Inflammatory macrophage treated with lipopolysaccharide for 4 hours (primary cell): ENCODE measurements at places on chromosomes 4 and X.

DNA sequence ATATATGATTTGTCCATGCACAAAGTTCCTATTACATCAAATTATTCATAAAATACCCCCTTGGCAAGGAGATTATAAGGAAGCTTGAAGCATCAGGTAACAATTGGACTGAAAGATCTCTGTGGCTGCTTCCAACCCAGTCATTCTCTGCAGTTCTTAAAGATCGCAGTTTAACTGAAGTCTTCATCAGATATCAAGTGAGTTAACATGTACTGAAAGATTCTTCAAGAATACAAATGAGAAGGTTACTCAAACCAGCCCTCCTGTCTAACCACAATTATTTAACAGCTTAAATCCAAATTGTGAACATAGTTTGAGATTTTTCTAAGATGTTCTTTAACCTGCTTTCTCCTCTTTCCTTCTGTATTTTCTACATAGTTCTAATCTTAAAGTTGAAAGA, 56.1 kb downstream of the SLC10A7 start:
- DNase-seq, result no peak

DNA sequence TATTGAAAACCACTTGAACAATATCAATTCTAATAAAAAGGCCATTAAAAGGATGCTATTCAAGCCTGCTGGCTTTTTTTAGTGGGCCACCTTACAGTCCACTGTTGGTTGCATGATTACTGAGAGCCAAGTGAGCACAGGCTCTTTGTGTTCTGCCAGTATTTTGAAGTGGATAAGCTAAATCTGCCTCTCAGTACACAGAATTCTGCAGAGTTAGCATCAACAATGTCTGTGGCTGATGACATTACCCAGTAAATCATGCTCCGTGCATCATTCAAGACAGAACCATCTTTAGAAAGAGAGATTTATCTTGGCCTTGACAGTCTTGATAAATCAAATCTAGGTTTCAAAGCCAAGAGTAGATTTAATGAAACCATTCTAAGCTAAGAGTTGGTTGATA, 119.0 kb upstream of the GNPDA2 start:
- DNase-seq, result no peak

- DNase-seq, result no peak
Observed at GRCh38 chr4:182400081-182400480, 156.9 kb downstream of the TENM3 start.

DNA sequence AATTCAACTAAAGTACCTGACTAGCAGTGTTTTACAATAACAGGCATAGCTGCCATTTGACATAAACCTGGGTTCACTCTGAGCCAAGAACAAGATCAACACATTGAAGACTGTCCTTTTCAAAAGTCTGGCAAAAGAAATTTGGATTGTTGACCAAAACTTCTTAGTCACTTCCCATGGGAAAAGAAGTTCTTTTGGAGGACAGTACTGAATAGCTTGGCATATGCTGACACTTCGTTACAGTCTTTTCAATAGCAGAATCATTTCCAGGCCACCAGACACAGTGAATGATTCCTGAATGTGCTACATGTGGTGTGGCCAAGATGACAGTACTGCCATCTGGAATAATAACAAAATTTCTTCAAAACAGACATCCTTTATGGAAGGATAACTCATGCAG, 560.3 kb downstream of the GRID2 start:
- DNase-seq, result no peak

DNA sequence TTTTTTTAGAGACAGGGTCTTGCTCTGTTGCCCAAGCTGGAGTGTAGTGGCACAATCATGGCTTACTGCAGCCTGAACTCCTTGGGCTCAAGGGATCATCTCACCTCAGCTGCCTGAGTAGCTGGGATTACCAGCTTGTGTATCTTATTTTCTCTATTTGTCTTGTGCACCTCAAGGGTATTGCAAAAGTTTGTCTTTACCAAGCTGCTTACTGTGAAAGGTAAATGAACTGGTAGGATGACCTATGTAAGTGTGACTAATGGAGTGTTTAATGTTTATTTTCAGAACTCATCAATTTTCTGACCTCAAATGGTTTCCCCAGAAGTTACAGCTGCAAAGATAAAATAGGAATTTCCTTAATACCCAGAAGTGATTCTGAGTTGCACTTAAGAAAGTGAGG, 5.3 kb upstream of the FGA start:
- no peak for DNase-seq

DNA sequence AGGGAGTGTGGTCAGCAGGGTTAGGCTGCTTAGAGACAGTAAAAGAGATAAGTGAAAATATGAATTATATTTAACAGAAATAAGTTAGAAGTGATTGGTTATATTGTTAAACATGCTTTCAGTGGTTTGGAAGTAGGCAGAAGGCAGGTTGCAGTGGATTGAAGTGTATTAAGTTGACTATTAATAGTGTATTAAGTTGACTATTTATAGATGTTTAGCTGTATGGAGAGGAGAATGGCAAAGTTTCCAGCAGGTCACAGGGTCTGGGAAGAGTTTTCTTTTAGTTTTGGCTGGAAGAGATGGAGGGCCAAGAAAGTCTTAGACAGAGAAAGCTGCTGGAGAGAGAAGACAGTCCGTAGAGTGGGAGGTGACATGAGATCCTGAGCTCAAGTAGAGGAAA, 7.9 kb downstream of the SMIM20 start:
- no peak for DNase-seq

DNA sequence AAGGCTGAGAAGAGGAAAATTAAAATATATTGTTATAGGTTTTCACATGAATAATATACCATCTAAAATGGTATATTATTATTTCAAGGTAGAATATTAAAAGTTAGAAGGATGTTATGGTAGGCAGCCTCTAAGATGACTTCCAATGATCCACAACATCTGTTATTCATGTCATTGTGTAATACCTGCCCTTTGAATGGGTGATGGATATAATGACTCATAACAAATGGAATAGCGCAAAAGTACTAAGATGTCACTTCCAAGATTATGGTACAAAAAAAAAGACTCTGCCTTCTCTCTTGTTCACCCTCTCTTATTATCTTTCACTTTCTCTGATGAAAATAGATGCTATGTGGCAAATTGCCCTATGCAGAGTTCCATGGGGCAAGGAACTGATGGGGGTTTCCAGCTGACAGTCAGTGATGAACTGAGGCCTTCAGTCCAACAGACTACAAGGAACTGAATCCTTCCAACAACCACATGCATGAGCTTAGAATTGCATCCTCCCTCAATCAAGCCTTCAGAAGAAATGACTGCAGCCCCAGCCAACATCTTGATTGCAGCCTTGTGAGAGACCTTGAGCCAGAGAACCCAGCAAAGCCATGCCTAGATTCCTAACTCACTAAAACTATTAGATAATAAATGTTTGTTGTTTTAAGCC, 57.7 kb downstream of the HS6ST2 start:
- no peak for DNase-seq

DNA sequence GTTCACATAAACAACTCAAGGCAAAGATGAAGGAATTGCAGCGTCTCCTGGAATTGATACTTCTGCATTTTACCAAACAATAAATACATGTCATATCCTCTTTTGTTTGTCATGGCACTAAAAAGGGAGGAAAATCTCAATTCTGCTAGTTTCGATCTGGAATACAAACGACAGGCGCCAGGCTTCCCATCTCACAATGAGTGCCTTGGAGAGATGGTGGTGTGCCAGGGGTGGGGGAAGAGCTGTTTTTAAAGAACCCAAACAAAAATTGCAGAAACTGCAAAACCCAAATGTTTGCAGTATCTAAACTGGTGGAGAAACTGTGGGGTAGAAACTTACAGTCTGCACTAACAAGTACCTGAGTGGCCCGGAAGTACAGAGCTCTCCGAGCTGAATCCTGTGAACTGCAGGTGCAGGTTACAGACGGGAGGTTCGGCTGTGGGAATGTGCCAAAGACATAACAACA, 53.0 kb upstream of the KLF3 start:
- DNase-seq, result peak; percentile 30

DNA sequence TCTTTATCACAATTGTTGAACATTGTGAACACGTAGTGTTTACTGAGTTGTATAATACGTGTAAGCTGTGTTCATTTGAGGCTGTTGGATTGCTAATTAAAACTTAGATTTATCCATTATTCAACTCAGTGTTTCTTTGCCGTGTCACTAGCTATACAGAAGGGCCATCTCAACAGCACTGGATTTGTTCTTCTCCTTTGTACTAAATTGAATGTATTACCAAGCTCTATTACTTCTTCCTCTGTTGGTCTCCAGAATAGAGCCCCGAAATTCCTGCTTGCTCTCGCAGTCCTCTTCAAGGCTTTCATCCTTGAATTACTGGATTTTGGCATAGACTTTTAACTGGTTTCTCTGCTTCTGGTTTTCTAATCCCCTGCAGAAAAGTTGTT, 182.8 kb downstream of the BMPR1B start:
- no peak for DNase-seq

- DNase-seq, result peak; percentile 27
Observed at GRCh38 chr4:187606581-187606980, 389.0 kb upstream of the ZFP42 start.

DNA sequence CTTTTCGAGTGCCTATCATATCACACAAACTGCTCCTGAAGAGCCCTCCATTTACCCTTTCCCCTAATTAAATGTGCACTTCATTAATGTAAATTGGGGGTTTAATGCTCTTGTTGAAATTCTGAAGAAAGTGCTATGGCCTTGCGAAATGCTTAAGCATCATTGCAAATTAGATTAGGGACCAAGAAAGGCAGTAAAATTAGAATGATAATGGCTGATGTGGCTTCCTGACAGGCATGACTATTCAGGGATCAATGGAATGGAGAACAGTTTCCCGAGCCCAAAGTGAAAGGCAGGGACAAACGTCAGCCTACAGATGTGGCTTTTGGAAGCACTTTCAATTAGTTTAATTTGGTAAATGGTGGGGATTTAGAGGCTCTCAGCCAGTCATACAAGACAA, 120.1 kb downstream of the NKX6-1 start:
- DNase-seq, result no peak

DNA sequence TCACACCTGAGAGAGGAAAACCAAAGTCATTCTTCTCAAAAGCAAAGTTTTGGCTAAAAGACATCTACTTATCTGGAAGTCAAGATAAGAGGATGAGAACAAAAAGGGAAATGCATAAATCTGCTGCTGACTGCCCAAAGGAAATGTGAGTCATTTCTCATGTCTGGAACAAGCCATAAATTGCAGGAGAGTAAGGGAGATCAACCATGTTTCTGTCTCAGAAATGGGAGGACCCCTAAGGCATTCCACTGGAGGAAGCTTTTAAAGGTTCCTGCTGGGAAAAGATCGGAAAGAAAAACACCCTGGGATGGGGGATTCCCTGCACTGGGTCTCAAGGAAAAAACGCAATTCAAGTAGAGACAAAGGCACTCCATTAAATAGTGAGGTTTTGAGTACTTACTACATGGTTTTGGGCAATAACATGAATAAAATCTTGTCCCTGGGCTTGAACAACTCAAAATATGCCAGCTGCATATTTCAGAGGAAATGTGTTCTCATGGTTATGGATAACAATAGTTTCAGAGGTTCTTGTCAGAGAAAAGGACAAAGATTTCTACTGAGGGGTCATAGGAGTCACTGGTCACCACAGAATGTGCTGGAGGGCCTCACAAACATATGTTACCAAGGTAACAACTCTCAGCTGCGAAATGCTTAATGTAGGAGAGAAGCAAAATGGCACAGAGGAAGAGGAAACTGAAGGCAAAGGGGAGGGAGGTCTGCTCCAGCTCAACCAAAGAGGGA, 19.3 kb downstream of the GPR143 start:
- DNase-seq, result peak; percentile 3

- DNase-seq, result no peak
Observed at GRCh38 chr4:113621633-113622032, 139.9 kb downstream of the CAMK2D start.

DNA sequence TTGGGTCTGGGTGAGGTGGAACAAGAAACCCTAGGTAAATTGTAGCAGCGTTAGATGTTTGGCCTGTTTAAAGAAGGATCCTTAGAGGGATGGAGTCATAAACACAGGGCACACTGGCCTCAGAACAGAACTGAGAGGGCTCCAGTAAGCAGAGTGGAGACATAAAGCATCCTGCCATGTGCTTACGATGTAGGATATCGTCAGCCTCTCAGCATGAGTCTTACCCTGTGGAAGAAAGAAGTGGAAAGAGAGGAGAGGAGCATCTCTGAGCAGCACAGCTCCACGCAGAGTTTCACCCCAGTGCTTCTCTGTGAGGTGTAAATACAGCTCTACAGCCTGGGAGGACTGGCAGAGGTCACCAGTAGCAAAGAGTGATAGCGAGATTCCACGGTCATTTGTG, 27.8 kb upstream of the SORBS2 start:
- no peak for DNase-seq

DNA sequence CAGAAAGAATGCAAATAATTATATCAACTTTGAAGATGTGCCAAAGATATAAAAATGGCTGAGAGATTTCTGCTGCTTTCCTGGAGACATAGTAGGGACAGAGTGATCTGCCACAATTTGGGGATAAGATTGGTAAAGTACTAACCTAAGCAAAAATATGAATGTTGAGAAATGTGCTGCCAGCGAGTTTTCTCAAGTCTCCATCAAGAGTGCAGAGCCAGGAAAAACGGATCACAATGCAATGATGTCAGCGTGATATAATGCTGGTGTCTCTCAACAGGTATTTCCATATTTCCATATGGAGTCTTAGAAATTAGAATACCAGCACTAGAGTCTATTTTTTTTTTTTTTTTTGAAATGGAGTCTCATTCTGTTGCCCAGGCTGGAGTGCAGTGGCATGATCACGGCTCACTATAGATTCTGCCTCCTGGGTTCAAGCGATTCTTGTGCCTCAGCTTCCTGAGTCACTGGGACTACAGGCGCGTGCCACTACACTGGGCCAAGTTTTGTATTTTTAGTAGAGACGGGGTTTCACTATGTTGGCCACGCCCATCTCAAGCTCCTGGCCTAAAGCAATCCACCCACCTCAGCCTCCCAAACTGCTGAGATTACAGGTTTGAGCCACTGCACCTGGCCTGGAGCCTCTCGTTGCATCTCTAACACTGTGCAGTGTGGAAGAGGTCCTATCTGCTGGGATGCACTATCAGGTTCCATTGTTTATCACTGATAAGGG, 893.5 kb downstream of the TRIML1 start:
- DNase-seq, result no peak

GRCh38 chrX:97267396-97268181, 383.9 kb downstream of the RPA4 start:
- no peak for DNase-seq

- DNase-seq, result no peak
Observed at GRCh38 chr4:140361099-140361498, 12.3 kb upstream of the SCOC start.

- no peak for DNase-seq
Observed at GRCh38 chr4:102301167-102301566, 44.1 kb downstream of the SLC39A8 start.

DNA sequence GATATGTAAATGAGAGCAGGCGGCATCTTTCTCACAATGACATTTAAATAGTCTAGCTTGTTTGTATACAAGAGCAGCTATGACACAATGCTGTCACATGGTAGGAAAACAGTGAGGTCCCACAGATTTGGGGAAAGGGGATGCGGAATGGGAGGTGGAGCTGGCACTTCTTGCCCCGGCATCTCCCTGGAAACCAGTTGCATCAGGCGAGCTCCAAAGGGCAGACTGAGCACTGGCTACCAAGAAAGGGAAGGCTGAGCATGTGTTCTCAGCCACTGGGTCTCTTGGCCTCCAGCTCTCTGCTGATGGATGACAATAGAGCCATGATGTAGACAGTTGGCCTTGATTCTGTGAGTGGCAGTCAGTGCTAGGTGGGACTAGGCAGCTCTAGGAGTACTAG, 109.0 kb downstream of the UCHL1 start:
- no peak for DNase-seq
